ENCODE measurements at places on chromosomes 5 and 9.

DNA sequence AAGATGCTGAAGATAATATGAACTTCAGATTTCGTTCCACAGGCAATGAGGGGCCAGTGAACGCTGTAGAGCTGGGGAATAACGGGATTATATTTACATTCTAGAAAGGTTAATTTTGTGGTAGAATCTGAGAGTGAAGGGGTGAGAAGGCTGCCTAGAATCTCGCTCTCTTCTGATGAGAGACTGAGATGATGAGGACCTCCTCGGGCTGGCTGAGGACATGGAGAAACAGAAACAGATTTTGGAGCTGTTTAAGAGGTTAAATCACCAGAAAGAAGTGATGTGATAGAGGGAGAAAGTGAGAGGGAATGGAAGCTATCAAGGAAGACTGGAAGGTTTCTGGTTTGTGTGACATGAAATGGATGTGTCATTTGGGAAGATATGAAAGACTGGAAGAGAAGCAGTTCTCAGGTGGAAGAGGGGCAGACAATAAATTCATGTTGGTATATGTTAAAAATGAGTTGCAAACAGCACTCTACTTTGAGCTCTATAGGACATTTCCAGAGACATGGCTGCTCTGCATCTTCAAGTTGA lies 612.6 kb downstream of the ISL1 start:
- no peak for DNase-seq

GRCh38 chr9:72362680-72363139 lies 2.3 kb downstream of the ZFAND5 start:
- peak; percentile 40 for DNase-seq

DNA sequence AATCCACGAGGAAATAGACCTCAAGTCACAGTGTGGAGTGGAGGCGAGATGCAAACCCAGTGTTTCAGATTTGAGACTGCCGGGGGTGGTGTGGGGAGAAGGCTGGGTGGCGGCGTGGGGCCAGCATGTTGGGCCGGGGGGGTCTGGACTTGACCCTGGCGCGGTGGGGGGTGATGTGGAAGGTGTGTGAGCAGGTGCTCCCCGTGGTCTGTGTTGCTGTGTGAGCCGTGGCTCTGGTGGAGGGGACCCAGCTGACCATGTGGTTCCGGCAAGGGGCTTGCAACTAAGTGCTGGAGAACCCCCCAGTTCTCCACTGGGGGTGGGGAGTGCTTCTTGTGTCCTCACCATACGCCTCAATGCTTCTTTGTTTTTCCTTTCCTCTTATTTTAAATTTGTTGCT lies 25.8 kb downstream of the PRRC2B start:
- no peak for DNase-seq

DNA sequence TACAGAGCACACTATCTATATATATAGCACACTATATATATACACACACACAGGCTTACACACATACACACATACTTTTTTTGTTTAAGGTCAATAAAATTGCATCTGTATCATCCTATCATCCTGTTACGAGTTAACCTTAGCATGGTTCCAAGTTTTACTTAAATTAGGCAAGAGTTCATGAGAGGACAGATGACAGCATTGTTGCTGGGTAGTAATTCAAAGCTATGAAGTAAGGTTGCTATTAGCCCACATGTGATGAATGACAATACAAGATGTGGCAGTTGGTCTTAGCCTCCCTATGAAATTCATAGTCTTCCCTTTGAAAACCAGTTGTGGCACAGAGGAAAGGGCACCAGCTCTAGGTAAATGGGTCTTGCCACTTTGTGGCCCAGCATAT lies 438.1 kb downstream of the ACTL7B start:
- no peak for DNase-seq
